IPS DF 6.9 (cell line): ENCODE measurements at places on chromosomes 11 and 22.

DNA sequence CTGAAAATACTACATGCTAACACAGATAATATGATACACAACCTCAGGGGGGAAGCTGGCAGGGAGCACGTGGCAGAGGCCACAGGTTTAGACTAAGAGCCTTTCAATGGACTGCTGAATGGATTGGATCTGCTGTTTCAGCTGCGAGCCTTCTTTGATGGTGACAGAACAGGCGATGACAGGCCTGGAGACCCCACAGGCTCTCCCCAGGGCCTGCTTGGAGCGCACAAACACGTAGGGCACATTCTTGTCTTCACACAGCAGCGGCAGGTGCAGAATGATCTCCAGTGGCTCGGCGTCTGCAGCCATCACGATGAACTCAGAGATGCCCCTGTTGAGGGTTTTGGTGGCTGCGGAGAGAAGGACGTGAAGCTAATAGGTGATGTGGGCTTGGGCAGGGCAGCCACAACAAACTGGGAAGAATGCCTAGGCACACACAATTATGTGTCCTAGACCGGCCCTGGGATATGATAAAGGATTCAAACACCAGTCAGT is 13.8 kb downstream of the SNU13 start:
- no peak for DNase-seq

- DNase-seq, result no peak
Observed at GRCh38 chr22:39142088-39142680, 10.3 kb downstream of the CBX7 start.

GRCh38 chr11:3194016-3194816 is 24.4 kb downstream of the MRGPRG start:
- DNase-seq, result no peak

- no peak for DNase-seq
Observed at GRCh38 chr11:126396965-126397364, 41.5 kb downstream of the ST3GAL4 start.

DNA sequence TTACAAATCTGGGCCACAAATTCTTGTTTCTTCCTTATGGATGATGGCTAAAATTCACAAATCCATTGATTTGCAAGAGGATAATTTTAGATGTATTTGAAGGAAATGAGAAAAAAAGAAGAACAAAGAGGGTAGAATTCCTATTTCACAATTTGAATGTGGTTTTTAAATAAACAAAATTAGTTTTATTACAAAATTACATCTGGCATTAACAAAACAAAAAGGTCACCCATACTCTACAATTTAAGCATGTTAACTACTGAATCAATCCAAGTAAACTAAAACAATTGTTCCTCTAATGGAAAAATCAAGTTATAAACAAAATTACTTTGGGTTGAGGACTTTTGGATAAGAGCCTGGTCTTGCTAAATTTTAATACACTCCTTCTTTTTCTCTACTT is 242.0 kb downstream of the METTL15 start:
- DNase-seq, result no peak

DNA sequence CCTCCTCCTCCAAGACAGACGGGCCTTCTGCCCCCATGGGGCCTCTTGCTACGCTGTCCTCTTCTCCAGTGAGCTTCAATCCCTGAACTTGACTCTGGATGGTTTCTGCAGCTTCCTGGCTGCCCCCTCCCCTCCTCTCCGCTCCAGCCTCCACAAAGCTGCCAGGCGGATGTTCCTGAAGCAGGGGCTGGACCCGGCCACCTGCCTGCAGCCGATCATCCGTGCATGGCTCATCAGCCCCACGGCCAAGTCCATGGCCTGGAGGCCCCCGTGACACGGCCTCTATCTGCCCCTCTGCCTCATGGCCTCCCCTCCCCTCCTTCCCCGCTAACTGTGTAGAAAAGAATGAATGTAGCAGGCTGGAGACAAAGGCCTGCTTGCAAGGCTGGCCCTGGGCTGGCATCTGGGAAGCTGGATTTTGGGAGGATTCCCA is 6.8 kb upstream of the SUN2 start:
- DNase-seq, result no peak

GRCh38 chr11:111512296-111513239 is at the start of gene BTG4:
BTG4 (minus strand) TSS chr11:111512386; CDS start chr11:111498776, 13,610 bp downstream.
- no peak for DNase-seq

DNA sequence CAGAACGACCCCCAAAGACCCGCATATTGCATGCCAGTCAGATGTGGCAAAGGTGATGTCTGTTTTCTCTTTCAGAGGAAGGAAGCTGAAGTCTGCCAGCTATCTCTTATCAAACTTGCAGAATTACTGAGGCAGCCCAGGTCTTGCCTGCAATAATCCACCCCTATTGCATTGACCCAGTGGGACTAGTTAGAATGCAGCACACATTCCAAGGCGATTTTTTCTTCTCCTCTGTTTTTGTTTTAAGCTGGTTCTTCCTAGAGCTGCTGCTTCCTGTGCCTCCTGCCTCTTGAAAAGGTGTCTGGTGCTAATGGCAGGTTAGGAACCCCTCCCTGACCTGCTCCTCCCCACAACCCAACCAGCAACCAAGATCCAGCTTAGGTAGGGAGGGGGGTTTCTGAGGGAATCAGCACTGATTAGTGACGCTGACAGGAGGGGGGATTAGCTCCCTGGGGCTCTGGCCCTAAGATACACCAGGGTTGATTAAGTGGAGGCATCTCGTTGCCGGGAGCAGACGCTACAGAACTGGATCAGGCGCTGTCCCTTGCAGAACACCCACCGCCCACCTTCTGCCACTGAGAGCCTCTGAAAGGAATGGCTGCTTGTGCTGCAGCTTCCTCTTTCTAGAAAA is 2.8 kb downstream of the NTM start:
- no peak for DNase-seq

DNA sequence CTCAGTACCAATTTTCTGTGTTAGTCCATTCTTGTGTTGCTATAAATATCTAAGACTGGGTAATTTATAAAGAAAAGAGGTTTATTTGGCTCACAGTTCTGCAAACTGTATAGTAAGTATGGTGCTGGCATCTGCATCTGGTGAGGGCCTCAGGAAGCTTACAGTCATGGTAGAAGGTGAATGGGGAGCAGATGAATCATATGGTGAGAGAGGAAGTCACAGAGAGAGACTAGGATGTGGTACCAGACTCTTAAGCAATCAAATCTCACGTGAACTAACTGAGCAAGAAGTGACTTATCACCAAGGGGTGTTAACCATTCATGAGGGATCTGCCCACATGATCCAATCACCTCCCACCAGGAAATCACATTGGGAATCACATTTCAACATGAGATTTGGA is 60.8 kb upstream of the ZBED5 start:
- no peak for DNase-seq

DNA sequence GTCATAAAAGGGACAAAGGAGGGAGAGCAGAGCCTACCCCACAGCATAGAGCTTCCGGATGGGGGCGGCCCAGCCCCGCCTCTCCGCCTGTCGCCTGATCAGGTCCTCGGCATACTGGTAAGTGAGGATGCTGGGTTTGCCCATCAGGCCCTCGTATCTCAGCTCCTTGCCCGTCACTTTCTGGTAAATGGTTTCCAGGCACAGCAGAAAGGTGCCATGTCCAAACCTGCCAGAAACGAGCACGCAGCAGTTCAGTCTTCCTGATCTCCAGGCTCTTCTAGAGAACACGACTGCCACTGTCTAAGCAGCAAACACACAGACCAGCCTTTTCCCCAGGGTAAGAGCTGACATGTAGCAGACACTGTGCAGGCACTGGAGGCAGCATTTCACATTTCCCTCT is 17.4 kb upstream of the TMEM121B start:
- no peak for DNase-seq

GRCh38 chr11:8907116-8907515 is 3.9 kb upstream of the AKIP1 start:
- no peak for DNase-seq

DNA sequence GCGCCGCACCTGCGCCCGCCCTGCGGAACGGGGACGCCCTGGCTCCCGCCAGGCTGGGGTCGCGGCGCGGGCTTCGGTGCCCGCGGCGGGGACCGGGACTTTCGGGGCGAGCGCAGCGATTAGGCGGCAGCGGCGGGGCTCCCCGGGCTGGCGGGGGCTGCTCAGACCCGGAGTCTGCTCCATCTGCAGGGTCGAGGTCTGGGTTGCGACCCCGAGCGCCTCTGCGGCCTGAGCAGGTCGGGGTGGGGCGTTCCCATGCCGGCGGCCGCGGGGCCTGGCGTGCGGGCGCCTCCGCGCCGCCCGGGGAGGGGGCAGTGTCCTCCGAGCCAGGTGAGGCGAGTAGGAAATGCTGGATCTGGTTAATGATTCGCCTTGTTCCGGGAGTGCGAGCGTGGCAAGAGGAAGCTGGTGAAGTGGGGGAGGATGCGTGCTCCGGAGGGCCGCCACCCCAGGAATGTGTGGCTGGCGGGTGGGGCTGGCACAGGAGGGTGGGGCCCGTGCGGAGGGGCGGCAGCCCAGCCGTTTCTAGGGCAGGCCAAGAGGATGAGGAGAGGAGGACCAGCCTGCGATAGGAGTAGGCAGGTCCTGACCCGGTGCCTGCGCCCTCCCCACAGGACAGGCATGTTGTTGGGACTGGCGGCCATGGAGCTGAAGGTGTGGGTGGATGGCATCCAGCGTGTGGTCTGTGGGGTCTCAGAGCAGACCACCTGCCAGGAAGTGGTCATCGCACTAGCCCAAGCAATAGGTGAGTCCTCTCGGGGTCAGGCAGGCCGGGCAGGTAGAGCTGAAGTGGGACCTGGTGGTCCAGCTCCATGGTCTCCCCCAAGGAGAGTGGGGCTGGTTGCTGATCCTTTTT is 606 bp downstream of the RASSF7 start:
- no peak for DNase-seq

GRCh38 chr11:12914400-12914912 is 94.7 kb upstream of the RASSF10 start:
- peak; percentile 76 for DNase-seq
